ENCODE measurements at places on chromosomes 7 and 10.

- H3K27me3 ChIP-seq, result no peaks in the 10 kb centered on the region
- no peaks in the 10 kb centered on the region for H3K36me3 ChIP-seq
- no peak for DNase-seq
- no peaks in the 10 kb centered on the region for H3K4me1 ChIP-seq
- H3K4me3 ChIP-seq, result no peak overlapping the region
- H3K27ac ChIP-seq, result no peak overlapping the region
Measured at GRCh38 chr7:89054361-89054760, 258.8 kb upstream of the TEX47 start.

- H3K4me1 ChIP-seq, result no peaks in the 10 kb centered on the region
- H3K27ac ChIP-seq, result no peak overlapping the region
- H3K27me3 ChIP-seq, result no peaks in the 10 kb centered on the region
- no peak for DNase-seq
- no peaks in the 10 kb centered on the region for H3K36me3 ChIP-seq
Measured at GRCh38 chr10:67086327-67087134, 160.7 kb downstream of the LRRTM3 start.

GRCh38 chr7:3378390-3379150 is 77.5 kb downstream of the SDK1 start:
- DNase-seq, result no peak
- H3K27me3 ChIP-seq, result no peaks in the 10 kb centered on the region
- H3K4me3 ChIP-seq, result no peak overlapping the region
- H3K4me1 ChIP-seq, result no peaks in the 10 kb centered on the region

- no peaks in the 10 kb centered on the region for H3K27me3 ChIP-seq
- H3K27ac ChIP-seq, result no peak overlapping the region
- DNase-seq, result no peak
- no peak overlapping the region for H3K4me3 ChIP-seq
Measured at GRCh38 chr10:125213541-125214282, 53.3 kb upstream of the CTBP2 start.
